ENCODE measurements at places on chromosomes 5 and 9. TPM values are rescaled to one million over a fixed set of nuclear protein-coding genes. Genes with fewer than 3 reads are reported as not detected.

The DMRTA1 gene
- 0.54 TPM for total RNA-seq

The SOWAHA gene
- not detected for total RNA-seq

The ZNF300 gene
- 1.1 TPM for total RNA-seq

The PHF24 gene
- 0.13 TPM for total RNA-seq

The DNM1 gene
- total RNA-seq, result 17.2 TPM

The ADAMTS6 gene
- total RNA-seq, result 2.7 TPM

The ATOSB gene
- 19.5 TPM for total RNA-seq

The PCDHAC1 gene
- 0.09 TPM for total RNA-seq

The SETD9 gene
- 13.8 TPM for total RNA-seq

The LAMC3 gene
- 0.52 TPM for total RNA-seq

The INSL4 gene
- not detected for total RNA-seq

The C6 gene
- total RNA-seq, result 134 TPM

The CCDC152 gene
- 1.0 TPM for total RNA-seq

The FBXO4 gene
- total RNA-seq, result 2.9 TPM

The STK32A gene
- total RNA-seq, result 0.35 TPM

The EQTN gene
- total RNA-seq, result not detected

Data from heart left ventricle (tissue), 16 donors.